ENCODE measurements at places on chromosomes 2 and 18. TPM values are rescaled to one million over a fixed set of nuclear protein-coding genes. Genes with fewer than 3 reads are reported as not detected.

MREG gene
- 2.8 TPM for total RNA-seq

TMEM200C gene
- total RNA-seq: 12.8 TPM

GPR155 gene
- total RNA-seq: 11.6 TPM

HES6 gene
- 94.5 TPM for total RNA-seq

IMMT gene
- 77.0 TPM for total RNA-seq

RBBP8 gene
- 22.2 TPM for total RNA-seq

CRYGD gene
- total RNA-seq: not detected

ACMSD gene
- total RNA-seq: not detected

DCDC2C gene
- total RNA-seq: 1.6 TPM

TTN gene
- 6.3 TPM for total RNA-seq

Data from parietal lobe (tissue), 2 donors.